ENCODE measurements at places on chromosomes 7 and 10. TPM values are rescaled to one million over a fixed set of nuclear protein-coding genes. Genes with fewer than 3 reads are reported as not detected.

- DNase-seq, result no peak
These were observed 209.0 kb downstream of the POU6F2 start for GRCh38 chr7:39186671-39187070.

GRCh38 chr7:33757563-33758165 lies 147.7 kb upstream of the BMPER start:
- DNase-seq, result peak; percentile 35

DNA sequence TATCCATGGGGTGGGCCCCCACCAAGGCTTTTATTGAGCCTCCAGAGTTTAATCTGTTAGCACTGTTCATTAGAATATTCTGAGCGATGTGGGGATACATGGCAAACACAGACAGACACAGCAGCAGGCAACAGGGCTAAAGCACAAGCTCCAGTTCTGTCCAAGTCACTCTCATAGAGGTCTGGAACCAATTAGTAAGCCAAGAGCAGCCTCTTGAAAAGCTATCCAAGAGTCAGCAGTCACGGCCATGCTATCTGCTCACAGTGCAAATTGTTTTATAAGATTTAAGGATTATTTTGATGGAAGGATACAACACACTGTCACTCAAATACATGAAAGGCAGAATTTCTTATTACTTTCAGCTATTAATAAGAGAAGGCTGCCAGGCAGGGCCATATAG lies 86.4 kb upstream of the DGKB start:
- DNase-seq, result no peak

GRCh38 chr10:49176310-49177268 lies 11.6 kb downstream of the TMEM273 start:
- no peak for DNase-seq

DNA sequence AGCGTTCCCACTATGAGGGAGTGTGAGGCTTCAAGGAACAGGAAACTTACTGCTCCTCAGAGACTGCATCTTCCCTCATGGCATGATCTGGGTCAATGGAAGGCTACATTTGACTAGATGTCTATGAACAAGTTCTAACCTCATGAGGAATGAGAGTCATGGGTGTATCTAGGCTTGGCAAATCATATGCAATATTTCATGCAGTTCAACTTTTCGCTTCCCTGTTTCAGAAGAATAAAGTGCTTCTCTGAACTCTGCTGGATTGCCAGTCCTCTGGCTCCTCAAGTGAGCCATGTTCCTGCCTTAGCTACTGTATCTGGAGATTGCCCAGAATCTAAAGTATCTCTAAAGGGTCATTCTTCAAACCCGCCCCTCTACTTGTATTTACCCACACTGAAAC lies 54.3 kb upstream of the SEMA3A start:
- no peak for DNase-seq

DNA sequence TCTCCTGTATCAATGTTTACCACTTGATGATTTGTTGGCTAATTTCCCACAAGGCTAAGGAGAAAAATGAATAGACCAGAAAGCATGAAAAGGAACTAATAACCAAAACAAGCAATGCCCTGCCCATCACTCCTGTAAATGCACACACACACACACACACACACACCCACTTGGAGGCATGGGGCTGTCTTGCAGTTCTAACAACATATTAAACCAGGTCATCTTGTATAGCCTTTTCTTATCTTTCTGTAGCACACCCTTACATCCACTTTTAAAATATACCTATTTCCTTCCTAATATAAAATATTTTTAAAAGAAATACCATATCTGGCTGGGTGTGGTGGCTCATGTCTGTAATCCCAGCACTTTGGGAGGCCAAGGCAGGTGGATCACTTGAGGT lies 105.3 kb downstream of the CTTNBP2 start:
- DNase-seq, result no peak

The SPDYE8 gene
- not detected for polyA plus RNA-seq

- no peak for DNase-seq
These were observed 158.8 kb downstream of the KIAA1217 start for GRCh38 chr10:24367688-24368087.

DNA sequence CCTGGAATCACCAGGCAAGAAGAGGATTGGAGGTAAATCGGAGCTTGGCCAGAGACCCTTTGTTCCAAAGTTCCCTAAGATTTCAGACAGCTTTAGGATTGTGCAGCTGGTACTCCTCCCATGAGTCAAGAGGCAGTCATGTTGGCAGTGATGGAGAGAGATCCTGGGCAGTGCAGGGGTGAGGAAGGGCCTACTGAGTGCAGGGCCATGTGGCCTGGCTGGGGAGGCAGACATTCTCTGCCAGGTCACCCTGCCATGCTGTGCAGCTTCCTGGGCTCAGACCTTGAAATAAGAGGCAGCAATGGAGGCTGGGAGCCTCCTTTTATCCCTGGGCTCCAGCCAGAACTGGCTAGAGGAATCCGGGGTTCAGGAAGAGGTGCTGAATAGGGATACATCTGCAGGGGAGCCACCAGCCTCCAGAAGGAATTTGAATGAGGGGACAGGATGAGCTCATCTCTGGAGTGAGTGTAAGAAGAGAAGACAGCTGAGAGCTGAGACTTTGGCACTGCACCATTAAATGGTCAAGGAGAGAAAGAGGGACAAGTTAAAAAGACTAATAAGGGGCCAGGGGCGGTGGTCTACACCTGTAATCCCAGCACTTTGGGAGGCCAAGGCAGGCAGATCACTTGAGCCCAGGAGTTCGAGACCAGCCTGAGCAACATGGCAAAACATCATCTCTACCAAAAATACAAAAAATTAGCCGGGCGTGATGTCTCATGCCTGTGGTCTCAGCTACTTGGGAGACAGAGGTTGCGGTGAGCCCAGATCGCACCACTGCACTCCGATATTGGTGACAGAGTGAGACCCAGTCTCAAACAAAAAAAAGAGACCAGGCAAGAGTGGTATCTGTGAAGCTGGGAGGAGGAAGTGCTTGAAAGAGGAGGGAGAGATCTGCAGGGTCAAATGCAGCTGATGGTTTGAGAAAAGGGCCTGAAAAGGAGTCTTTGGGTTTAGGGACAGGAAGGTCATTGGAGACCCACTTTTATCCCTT lies 12.0 kb downstream of the SFTPD start:
- no peak for DNase-seq

The OLAH gene
- polyA plus RNA-seq, result not detected

- DNase-seq, result peak; percentile 94
These were observed 161.5 kb upstream of the PRKCQ start for GRCh38 chr10:6741541-6741941.

GRCh38 chr10:128813574-128813973 lies 653.5 kb upstream of the MGMT start:
- DNase-seq, result no peak

The COX19 gene
- polyA plus RNA-seq, result 4.3 TPM

- peak; percentile 48 for DNase-seq
These were observed 1.3 kb downstream of the ANKRD16 start for GRCh38 chr10:5888351-5888750.

DNA sequence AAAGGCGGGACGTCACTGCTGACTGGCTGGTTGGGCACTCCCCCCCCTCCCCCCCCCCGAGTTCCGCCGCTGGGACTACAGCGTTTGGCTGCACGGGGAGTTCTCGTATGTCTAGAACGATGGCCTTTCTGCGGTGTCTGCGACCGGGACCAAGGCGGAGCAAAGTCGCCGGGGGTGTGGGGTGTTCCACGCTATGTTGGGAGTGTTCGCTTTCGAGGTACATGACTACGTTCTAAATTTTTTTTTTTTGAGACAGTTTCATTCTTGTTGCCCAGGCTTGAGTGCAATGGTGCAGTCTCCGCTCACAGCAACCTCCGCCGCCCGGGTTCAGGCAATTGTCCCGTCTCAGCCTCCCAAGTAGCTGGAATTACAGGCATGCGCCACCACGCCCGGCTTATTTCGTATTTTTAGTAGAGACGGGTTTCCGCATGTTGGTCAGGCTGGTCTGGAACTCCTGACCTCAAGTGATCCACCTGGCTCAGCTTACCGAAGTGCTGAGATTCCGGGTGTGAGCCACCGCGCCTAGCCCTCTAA lies 573 bp upstream of the IDI1 start:
- DNase-seq, result no peak

The PHKG1 gene
- 0.41 TPM for polyA plus RNA-seq

GRCh38 chr7:28957751-28958234 lies 337 bp downstream of the TRIL start:
- no peak for DNase-seq

GRCh38 chr7:120973849-120974248 lies 14.7 kb upstream of the CPED1 start:
- no peak for DNase-seq

DNA sequence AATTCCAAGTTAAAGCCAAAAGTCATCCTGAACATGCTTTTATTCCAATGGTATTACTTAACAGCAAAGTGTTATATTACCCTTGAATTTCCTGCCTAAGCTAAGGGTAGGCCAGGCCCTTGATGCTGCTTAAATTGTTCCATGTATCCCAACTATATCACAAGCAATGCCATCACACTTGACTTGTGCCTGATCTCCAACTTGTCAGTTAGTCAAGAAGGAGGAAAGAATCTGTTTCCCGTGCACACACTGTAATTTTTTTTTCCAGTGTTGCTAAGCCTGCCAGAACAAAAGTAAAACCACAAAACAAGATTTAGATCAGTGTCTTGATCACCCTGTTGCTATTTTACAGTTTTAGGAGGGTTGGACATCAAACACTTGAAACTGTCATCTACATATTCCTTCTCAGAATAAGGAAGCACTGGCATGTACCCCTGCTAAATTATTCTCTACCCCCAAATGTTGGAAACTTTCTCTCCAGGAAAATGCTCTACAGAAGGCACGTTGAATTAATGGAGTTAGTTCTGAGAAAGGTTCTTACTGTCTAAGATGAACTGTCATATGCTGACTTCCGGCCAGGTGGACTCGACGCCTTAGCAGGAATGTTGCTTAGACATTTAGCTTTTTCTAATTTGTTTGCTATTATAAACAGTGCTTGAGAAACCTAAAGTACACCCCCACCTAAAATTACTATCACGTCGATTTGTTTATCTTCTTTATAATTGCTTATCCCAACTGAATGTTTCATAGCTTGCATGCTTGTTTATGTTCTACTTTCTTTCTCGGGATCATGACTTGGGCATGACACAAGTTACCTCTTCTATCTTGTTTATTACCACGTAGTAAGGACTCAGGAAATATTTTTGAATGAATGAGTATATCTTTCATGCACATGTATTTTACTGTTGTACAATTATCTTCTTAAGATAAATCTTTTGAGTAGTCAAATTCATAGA lies 105.5 kb upstream of the ZNF438 start:
- peak; percentile 75 for DNase-seq
